ENCODE measurements at places on chromosomes 2 and 18. TPM values are rescaled to one million over a fixed set of nuclear protein-coding genes. Genes with fewer than 3 reads are reported as not detected.

The FBLN7 gene
- 1.2 TPM for total RNA-seq

The LYG1 gene
- total RNA-seq, result 0.27 TPM

The GGCX gene
- 28.2 TPM for total RNA-seq

The IRS1 gene
- total RNA-seq, result under 0.01 TPM

The PCARE gene
- under 0.01 TPM for total RNA-seq

Measured in endothelial cell of coronary artery (primary cell).